AG10803 (cell line): ENCODE measurements at places on chromosomes 1 and 21.
A peak's percentile ranks its signal among the peaks of the same experiment; 100 is the strongest.

DNA sequence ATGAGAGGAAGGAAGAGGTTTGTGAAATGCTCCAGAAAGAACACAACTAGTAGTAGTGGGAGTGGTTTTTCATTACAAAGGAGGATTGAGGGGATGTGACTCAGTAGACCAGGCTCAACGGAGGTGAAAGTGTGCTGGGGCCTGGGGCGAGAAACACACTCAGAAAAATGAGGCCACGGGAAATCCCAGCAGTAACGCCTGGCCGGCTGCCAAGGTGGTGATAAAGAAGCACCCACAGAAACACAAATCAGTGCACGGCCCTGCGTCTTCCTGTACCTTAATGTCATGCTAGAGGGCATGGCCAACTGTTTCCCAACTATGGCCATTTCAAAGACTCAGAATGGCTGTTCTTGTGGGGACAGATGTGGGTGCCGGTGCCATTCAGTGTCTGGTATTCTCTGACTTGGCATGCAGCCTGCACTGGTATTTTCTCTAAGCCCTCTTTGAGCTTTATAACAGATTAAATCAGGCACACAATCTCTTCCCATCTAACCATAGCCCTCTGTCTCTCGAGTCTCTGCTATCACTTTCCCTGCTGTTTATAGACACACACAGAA, 38.2 kb downstream of the URB2 start:
- no peak for DNase-seq

DNA sequence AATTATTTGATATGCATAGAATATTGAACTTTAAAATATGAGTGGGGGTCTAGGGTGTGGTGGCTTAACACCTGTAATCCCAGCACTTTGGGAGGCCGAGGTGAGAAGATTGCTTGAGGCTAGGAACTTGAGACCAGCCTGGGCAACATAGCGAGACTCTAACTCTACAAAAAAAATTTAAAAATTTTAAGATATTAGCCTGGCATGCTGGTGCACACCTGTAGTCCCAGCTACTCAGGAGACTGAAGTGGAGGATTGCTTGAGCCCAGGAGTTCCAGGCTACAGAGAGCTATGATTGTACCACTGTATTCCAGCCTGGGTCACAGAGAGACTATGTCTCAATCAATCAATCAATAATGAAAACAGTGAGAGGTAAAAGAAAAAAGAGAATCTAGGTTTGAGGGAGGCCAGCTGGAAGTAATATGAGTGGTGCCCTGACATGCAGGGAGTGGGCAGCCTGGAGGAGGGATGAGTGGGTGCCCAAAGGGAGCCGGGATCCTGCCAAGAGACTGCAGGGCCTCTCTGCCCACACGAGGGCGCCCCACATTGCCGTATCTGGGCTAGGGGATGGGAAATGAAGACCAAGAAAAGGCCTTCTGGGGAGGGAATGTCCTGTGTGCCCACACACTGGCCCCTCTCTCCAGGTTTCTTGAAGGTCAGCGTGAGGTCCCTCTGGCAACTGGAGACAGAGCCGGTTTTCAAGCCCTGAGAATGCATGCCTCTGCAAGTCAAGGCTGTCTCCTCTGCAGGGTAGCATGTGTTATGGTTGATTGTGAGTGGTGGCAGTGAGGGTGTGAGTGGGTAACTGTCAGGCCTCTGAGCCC, 93.9 kb upstream of the PPM1J start:
- DNase-seq = peak; percentile 54

DNA sequence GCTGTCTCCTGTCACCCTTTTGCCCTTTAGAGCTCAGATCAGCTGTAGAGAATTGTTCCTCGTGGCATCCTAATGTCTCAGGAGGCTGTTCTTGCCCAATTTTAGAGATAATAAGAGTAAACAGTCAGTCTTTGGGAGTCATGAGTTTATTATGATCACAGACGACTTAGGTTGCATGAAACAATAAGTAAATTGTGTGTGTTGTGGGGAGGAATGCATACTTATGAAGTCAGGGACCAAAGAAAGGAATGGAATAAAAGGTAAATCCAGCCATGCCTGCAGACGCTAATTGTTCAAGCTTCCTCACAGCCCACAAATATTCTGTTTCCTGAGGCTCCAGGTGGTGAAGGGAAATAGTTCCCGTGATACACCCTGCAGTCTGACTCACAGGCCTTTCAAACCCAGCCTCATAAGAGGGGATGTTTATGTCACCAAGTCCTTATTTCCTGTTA, 897 bp downstream of the EPHX4 start:
- DNase-seq = no peak

DNA sequence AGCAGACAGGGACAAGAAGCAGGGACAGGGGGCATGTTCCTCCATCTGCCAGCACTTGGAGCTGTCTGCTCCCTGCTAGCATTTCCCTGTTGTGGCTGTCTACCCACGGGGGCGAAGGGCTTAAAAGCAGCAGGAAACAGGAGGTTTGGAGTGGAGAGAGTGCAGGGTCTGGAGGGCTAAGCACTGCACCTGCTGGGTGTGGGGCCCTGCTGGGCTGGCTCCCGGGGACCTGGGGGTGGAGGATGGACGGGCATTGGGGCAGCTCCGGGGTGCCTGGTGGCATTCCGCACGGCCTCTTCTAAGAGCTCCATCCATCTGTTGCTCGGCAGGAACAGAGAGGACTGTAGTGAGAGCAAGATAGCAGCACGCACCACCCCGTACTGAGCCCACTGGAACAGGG, 21.2 kb downstream of the LRRC71 start:
- no peak for DNase-seq

DNA sequence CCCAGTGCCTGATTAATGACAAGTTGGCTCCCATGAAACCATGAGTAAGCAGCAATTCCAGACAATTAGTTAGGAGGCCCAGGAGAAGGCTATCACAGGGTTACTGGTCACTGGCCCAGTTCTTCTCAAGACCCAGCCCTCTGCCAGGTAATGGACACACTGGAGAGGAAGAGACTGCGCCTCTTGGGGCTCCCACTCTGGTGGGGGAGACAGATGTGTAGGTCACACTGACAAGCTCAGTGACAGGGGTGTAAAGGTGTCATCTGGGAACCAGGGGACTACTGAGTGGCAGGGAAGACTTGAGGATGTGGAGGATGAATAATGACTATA, 4.9 kb downstream of the HPCA start:
- no peak for DNase-seq

DNA sequence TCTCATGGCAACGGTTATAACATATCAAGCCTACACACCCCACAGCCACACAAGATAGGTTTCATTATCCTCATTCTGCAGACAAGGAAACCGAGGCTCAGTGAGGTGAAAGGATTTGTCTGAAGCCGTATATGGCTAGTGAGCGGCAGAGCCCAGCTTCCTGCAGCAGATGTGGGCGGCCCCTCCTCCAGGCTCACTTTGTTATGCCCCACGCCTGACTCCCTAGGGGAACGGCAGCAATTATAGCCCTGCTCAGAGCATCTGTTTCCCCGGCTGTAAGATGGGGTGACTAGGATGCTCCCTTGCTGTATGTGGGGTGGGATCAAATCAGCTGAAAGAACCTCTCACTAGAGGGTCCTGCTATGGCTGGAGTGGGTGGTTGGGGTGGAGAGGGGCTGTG, 22.1 kb downstream of the GRHL3 start:
- DNase-seq = no peak

DNA sequence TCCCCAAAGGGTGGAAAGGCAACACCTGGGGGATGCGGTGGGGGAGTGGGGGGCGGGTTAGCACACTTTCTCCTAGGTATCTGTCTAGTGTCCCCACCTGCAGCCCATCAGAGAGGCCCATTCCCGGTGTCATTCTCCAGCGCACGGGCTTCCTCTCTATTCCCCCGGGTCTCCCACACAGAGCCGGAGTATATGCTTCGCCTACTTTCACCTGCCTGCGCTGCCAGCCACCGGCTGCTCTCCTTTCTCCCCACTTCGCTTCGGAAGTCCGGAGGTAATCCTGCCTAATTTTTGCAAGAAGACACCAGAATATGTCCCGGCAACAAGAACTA, 852 bp downstream of the RGS7 start:
- no peak for DNase-seq

GRCh38 chr1:77975907-77976306, 3.0 kb downstream of the FUBP1 start:
- DNase-seq = no peak

GRCh38 chr1:218164111-218164929, 120.8 kb upstream of the RRP15 start:
- peak; percentile 5 for DNase-seq

DNA sequence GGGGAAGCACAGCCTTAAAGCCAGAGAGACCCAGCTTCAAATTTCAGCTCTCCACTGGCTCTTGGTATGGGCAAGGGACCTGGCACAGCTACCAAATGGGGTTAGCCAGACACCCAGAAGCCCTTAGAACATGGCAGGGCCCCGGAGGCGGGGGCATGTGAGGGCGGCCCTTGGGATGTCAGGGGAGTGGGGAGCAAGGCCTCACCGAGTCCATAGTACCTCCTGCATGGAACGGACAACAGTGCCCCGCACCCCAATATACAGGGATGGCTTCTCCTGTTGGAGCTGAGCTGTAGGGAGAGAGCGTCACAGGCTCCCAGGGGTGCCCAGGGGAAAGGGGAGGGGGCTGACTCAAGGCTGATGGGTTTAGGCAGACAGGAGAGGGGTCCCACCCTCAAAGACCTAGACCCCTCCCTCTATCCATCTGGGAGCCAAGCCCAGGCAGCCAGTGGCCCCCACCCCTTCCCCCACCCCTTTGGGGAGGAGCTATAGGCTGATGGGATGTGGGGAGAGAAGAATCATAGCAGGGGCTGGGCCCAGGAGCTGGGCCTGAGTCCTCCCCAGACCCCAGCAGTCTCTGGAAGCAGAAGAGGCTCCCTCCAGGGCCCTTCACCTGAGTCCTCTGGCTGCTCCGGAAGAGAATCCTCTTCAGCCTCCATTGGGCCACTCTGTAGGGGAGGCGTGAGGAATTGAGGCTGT, 16.5 kb downstream of the SPOCD1 start:
- no peak for DNase-seq

DNA sequence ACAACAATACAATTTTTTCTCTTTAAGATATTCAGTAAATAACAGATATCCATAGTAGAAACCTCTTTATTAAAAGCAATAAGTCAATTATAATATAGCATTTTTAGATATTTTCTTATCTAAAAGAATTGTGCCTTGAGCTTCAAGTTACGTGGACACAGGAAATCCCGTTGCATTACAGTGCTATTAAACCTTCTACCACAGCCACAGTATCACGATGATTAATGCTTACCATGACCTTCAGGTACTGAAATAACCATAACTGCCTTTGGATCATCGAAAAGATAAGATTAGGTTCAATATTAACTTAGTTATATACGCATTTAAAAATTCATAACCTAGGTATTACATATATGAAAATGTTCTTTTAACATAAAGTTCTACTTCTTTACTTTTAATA, 17.9 kb downstream of the B3GALNT2 start:
- DNase-seq = no peak

GRCh38 chr1:206492589-206492988, 14.7 kb upstream of the RASSF5 start:
- no peak for DNase-seq

GRCh38 chr1:104196136-104196535, 446.4 kb downstream of the AMY1C start:
- DNase-seq = no peak

GRCh38 chr21:42980312-42981213, 6.2 kb downstream of the PKNOX1 start:
- no peak for DNase-seq

- no peak for DNase-seq
These were observed 60.6 kb downstream of the UCK2 start for GRCh38 chr1:165887877-165888551.

DNA sequence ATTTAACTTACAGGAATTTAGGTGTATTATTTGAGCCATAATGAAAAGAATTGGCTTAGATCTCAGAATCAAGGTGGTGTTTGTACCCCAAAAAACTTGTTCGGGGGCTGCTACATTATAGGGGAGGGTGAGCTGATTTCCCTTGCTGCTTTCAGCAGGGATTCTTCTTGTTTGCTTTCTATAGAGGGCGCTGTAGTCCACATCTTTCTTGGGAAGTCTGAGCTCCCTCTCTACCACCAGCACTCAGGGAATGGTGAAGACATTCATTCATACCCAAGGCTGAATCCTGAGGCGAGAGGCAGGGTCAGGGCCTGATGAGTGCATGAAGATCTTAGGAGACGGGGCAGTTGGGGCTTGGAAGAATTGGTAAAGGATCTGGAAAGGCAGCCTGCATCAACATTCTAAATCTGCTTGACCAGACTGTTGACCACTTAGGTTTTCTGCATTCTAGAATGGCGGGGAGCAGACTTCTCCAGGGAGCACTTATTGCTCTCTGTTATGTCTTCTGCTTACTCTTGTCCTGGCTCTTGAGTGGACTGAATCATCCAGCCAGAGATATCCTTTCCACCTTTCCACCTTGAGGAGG, 18.9 kb downstream of the SPATA46 start:
- peak; percentile 33 for DNase-seq

DNA sequence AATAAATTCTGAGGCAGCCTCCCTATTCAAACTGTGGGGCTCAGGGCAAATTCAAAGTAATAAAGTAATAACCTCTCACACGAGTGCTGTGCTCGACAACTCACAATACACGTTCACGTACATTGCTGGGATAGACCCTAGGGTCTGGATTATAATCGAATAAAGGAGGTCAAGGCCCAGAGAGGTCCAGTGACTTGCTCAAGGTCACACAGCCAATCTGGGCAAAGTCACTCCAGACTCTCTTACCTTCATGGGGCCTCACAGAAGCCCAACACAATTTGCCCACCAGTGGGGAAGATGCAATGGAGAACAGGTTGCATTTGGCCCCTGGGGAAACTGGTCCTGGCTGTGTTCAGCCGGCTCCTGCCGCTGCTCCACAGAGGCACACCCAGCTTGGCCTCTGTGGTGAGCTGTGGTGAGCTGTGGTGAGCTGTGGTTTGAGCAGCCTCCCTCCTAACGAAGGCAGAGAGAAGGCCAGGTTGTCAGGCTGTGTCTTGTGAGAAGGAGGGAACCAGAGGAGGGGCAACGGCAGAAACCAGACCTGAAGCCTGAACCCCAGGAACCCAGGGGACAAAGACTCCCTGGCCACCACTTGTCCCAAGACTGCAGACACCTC, 35.1 kb downstream of the NUAK2 start:
- DNase-seq = peak; percentile 51

DNA sequence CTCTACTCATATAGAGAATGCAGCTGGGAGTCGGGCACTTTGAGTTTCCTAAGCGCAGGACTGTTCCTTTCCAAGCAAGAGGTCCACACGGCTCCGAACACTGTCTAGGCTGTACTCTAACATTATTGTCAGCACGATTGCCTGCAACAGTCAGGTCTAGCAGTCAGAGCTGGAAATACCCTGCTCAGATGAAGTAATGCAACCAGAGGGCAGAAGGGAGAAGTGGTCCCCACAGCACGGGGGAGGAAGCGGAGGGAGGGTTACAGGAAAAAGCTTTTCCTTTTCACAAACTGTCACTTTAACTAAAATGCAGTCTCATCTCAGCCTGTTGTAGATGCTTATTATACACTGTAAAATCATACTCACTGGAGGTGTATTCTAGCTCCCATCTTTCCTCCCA, 98.9 kb upstream of the SLC44A3 start:
- DNase-seq = no peak

- no peak for DNase-seq
These were observed 26.9 kb downstream of the PTGS2 start for GRCh38 chr1:186653312-186653711.

DNA sequence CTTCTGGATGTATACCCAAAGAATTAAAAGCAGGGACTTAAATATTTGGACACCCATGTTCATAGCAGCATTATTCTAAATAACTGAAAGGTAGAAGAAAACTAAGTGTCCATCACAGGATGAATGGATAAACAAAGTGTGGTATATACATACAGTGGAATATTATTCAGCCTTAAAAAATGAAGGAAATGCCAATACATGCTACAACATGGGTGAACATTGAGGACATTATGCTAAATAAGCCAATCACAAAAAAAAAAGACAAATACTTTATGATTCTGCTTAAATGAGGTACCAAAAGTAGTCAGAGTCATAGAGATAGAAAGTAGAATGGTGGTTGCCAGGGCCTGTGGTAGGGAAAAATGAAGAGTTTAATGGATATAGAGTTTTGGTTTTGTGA, 14.1 kb downstream of the EEIG2 start:
- DNase-seq = no peak
